ENCODE measurements at places on chromosomes 2 and 18.

DNA sequence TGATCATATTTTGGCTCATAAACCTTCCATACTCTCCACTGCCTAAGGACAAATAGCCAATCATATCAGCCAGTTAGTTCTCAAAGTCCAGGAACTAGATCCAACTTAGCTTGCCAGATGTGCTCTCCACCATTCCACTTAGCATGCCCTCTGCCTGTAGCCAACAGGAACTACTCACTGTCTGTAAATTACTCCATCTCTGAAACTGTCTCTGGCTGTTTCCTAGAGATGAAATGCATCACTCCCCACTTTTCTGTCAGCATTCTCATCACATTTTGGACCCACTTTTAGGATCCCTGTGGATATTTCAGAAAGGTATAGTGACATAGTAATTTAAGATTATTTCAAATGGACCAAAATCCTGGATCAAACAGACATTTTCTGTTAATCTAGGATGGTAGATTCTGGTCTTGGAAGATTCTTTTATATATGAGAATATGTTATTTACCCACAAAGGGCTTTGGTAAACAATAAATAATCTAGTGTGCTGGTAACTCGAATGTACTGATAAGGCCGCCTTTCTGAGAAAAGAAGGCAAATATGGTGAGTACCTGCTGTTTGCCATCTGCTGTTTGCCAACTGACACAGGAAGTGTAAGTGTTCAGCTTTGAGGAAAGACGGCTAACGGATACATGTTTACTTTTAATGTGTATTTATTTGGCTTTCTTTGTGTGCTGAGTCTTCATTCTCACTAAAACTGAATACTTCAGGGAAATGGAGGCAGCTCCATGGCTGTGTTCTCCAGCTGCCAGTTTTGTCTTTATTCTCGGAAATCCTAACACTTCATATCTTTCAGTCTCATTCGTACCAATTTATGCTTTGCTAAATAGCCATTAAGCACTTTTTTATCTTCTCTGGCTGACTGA, 79.5 kb downstream of the EVA1A start:
- no peak for DNase-seq

GRCh38 chr2:199382091-199382490, 75.6 kb downstream of the SATB2 start:
- DNase-seq = no peak

GRCh38 chr2:27798948-27799645, 27.6 kb downstream of the MRPL33 start:
- no peak for DNase-seq

GRCh38 chr18:78753240-78753639, 226.4 kb upstream of the SALL3 start:
- no peak for DNase-seq

DNA sequence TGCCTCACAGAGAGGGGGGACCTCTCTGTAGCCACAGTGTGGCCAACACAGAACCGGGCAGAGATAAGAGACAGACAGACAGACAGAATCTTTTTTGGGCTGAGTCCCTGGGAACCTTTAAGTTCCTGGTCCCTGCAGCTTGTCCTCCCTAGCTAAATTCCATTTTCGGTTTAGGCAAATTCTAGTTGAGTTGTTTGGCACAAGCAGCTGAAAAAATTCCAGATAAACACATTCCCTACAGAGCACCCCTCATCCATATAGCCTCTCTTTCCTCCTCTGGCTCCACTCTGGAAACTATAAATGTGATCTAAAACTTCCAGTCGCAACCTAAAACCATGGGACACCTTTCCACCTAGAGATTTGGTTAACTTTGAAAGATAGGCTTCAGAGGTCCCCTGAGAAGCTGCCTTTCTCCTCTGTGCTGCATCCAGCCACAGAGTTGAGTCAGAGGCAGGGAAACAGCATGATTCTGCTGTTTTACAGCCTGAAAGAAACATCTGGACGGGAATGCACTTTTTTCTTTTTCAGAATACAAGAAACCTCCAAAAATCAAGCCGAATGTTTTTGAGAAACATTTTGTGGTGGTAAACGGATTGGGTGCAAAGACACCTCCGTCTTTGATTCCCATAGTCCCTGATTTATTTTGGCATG, 30.9 kb downstream of the SLC4A3 start:
- DNase-seq = no peak

DNA sequence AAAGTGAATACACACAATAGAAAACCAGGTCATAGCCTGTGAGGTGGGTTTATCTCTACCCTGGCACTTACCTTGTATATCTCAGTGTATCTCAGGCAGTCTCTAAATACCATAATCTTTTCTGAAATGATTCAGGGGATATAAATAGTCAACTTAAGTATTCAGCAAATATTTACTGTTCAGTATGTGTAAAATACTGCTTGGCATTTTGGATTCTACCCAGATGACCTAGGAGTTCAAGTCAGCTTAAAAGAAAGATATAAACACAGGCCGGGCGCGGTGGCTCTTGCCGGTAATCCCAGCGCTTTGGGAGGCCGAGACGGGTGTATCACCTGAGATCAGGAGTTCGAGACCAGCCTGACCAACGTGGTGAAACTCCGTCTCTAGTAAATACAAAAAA, 23.8 kb downstream of the GRHL1 start:
- no peak for DNase-seq

- DNase-seq = no peak
These were observed 291.6 kb upstream of the STON1 start for GRCh38 chr2:48238381-48238780.

DNA sequence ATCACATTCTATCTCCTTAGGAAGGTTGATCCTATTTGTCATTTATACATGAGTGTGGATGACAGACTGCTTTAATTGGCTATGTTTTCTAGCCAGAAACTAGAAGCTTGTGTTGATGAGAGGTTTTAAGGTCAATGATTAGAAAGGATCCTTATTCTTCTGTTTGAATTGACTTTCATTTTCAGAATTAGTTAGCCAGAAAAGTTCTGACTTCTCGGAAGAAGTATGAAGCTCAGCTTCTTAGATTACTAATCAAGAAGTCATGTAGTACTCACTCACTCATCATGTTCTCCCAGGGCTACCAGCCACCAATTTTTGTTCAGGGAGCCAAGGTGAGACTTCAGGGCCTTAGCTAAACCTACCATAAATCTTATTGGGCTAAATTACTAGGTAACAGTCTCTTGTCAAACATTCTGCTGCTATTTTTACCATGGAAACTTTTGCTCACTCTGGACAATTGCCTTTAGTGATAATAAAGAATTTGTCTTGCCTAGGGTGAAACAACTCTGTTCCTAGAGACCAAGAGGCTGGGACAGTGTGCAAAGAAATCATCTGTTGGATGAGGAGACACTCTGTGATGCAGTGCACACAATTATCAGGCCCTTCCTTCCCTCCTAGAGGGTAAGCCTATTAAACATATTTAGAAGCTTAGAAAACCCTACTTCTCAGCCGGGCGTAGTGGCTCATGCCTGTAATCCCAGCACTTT, 111.6 kb upstream of the DNMT3A start:
- no peak for DNase-seq

DNA sequence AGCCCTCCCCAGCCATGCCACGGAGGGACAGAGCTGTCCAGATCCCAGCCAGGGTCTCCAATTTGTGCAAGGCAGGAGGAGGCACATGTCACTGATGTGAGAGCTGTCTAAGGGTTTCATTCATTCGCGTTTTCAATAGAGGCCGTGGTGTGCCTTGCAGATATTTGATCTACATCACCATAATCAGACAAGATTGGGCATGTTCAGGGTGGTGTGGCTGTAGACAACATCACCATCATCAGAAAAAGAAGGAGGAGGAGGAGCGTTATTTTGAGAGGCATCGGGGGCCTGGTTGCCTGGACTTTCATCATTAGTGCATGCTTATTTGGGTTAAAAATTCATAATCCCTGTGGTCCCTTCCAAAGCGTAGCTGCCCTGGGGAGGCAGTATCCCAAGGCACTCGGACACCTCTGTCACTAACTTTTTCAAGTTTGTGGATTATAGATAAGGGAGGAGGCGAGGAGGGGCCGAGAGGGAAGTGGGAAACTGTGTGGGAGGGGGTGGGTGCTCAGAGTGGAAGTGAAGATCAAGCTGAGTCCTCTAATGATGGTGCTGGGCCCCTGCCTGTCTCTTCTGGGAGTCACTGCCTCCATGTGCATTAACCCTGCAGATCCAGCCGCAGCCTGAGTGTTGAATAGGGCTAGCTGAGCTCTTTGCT, 194.1 kb downstream of the CTIF start:
- no peak for DNase-seq

DNA sequence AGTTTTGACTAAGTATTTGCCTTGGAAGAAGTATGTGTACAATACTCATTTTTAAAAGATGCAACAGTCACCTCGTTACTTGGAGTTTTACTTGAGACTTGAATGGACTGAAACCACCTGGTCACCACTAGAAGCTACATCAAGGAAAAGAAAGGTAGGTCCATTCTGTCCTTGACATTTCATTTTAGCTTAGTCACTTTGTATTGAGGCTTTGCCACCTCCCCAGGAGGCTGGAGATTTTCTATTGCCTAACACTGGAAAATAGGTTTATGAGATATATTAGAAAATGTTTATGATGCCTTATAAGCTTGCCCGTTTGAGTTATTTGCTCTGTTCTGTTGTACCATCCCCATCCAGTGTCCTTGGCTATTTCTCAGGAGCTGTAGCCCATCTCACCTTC, 107.9 kb upstream of the ETAA1 start:
- no peak for DNase-seq

GRCh38 chr2:161020437-161020836, 139.8 kb upstream of the TANK start:
- no peak for DNase-seq

- no peak for DNase-seq
These were observed 232.9 kb downstream of the RBM43 start for GRCh38 chr2:151028691-151029176.

- no peak for DNase-seq
These were observed 28.3 kb downstream of the KCNJ13 start for GRCh38 chr2:232748038-232748437.

DNA sequence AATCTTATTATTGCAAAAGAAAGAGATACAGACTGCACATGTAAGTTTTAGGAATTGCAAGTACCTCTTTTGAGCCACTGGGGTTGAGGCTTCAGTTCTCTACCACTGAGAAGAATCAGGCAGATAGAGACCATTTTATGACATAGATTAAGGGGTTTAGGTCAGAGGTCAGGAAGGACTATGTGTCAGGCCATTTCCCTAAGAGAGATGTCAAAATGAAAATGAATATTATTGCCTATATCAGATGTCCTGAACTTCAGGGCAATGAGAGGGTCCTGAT, 113.7 kb downstream of the GATA6 start:
- DNase-seq = no peak

DNA sequence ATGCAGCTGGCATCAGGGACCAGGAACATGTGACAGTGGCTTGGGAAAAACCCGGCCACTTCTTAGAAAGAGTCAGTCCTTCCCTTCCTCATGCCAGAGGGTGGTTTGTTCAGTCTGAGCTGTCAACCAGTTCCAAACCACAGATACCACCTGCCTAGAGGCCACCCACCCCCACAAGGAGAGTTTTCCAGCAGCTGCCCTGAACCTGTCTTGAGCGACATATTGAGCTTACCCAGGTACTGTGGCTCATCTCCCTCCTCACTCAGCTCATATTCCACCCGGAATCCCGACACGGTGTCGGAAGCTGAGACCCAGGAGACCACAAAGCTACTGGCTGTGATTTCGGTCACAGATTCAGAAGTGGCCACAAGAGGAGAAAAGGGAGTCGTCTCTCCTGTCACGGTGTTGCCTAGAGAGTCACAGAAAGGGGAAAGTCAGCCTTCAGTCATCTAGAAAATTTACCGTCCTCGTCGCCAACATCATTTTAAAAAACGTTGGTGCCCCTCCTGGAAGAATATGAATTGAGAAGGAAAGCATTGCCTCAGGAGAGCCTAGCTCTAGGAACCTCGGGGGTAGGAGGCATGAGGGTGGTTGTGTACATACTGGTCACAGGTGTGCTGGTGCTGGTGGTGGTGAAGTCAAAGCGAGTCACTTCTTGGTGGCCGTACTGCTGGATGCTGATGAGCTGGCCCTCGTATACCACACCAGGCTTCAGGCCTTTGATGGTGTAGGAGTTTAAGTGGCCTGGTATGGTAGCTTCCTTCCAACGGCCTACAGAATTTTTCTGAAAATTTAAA, 26.3 kb downstream of the FN1 start:
- DNase-seq = no peak

DNA sequence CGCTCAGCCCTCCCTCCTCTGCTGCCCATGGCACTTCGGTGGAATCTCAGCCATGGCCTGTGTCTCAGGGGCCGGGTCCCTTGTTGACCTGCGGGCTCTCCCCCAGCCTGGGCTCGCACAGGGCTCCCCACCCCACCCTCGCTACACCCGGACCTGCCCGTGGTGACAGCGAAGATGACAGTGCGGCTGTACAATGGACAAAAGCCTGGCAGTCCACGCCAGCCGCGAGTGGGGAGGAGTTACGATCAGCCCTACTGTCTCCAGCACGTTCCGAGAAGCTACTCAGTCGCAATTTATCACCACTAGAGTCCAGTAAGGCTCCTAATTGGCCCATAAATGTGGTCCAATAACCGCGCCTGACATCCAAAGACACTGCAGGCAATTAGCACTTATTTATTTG, 31.6 kb downstream of the GBX2 start:
- no peak for DNase-seq

DNA sequence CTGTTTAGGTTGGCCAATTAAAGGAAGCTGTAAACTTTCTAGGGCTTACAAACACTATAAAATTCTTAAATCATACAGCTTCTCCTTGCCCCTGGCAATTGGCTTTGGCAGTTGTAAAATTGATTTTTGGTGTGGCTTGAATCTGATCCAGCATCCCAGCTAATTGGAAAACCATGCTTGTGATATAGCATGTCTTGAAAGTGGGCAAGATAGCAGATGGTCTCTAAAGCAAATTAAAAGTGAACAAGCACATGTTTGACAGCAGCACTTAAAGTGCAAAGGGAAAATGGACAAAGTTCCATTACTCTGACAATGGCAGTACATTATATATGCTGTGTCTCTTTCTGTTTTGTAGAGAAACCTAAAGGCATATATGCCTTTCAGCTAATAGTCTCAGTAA, 302.9 kb upstream of the NXPH2 start:
- no peak for DNase-seq

Data from stimulated activated CD8-positive, alpha-beta memory T cell treated with anti-CD3 and anti-CD28 coated beads, Interleukin-2, amount 100 ng/mL, for 1 hour (primary cell).